DND-41 (cell line): ENCODE measurements at places on chromosomes 6 and 20.

DNA sequence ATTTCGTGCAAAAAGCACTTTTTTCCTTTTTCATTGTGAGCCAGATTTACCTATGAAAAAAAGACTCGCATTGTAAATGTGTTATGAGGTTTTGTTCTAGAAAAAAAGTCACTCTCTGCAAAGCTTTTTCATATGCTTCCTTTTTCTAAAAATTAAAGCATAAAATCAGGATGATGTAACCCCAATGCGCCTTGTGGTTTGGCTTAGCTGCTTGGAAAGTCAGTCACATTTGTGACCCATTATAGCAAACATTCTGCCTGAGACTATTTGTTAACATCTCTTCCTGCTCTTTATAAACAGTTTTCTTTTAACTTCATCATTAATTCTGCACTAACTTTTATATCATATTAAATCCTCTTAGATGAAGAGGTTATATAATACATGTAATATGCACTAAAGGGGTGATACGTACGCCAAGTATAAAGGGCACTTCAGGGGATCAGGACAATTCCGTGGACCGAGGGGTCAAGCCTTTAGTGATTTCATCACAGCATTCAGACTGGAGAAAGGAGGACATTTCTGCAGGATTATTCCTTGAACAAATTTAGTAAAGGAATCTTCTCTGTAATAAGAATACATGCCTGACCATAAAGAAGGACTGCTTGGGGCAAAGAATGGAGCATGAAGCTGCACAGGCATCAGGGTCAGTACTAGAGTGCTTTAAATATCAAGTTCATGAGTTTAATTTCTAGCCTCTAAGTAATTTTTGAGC is 48.1 kb upstream of the SMLR1 start:
- H3K36me3 ChIP-seq: no peaks in the 10 kb centered on the region
- DNase-seq: peak; percentile 39
- H3K27ac ChIP-seq: 0 out of 2 replicates have a peak overlapping the region, but pooled peaks have one; percentile 7
- H3K4me1 ChIP-seq: peaks cover 36% of the 10 kb centered on the region
- no peaks in the 10 kb centered on the region for H3K27me3 ChIP-seq

GRCh38 chr6:81088145-81088544 is 664.3 kb downstream of the TENT5A start:
- no peak overlapping the region for H3K27ac ChIP-seq
- no peak overlapping the region for H3K4me3 ChIP-seq
- no peaks in the 10 kb centered on the region for H3K36me3 ChIP-seq
- DNase-seq: no peak
- no peaks in the 10 kb centered on the region for H3K4me1 ChIP-seq

- H3K4me1 ChIP-seq: no peaks in the 10 kb centered on the region
- no peak for DNase-seq
- no peak overlapping the region for H3K27ac ChIP-seq
- no peak overlapping the region for H3K4me3 ChIP-seq
- H3K36me3 ChIP-seq: no peaks in the 10 kb centered on the region
- no peaks in the 10 kb centered on the region for H3K27me3 ChIP-seq
Observed at GRCh38 chr6:79170959-79171358, 63.5 kb downstream of the HMGN3 start.

DNA sequence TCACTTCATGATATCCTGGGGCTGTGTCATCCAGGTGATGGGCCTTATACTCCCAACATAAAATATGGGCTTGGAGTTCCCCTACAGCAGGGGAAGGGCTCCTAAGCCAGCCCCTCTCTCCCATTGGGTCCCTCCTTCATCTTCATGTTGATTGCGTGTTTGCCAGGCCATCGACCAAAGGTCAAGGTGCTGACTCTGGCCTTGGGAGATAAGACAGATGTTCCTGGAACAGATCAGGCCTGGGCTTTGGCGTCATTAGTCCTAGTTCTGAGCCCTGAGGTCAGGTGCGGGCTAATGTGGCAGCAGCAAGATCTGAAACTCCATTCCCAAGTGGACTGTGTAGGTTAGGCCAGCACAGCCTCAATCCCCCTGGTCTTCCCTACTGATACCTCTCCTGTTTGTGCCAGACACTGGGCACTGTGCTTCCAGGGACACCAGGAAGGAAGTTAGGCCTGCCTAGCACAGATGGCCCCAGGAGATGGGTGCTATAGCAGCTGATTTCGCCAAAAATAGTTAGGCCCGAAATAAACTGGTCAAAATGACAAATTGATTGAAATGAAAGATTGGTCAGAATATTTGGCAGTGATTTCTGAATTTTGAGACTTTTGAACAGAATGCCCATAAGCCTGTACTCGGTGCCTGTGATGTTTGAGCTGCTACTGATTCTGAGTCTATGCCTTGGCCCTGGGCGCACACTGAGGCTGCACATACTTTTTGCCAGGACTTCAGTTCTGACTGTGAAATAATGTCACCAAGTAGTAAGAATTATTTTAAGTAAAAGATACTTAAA is 28.8 kb downstream of the EPB41L1 start:
- DNase-seq: no peak
- H3K4me1 ChIP-seq: no peaks in the 10 kb centered on the region
- H3K27me3 ChIP-seq: peaks cover 8% of the 10 kb centered on the region
- H3K4me3 ChIP-seq: no peak overlapping the region
- no peaks in the 10 kb centered on the region for H3K36me3 ChIP-seq
- H3K27ac ChIP-seq: no peak overlapping the region

DNA sequence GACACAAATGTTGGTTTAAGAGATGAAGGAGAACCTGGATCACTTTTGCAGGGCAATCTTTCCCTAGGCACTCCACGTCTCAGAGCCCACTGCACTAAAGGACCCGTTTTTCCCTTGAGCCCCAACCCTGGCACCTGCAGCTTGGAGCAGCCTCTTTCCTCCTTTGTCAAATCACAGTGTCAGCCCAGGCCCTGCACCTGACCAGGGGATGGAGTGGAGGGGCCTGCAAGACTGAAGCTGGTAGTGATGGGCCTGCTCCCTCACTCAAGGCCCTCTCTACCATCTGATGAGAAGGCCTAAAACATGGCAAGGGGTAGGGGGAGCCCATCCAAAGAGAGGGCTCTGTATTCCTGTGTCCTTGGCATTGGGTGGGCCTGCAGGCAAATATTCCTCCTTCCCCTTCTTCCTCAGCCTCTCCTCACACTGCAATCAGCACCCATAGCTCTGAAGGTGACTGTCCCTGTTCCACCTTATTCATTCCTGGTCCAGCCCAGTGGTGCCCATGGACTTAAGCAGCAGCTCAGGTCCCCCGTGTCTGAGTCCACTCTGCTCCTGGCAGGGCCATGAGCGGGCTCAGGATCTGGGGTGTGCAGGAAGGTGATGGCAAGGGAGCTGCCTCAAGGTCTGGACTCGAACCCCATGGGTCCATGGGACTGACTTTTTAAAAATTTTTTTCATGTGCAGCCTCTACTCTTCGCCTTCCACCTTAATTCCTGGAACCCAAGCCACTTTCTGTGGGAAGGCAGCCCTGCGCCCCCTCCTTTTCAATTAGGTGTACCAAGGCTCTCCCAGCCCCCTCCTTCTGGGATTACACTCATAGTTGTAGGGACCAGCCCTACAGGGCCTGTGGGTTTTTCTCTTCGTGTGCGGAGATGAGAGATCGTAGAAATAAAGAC is 6.7 kb downstream of the RAET1G start:
- DNase-seq: no peak
- H3K4me3 ChIP-seq: no peak overlapping the region
- H3K27me3 ChIP-seq: peaks cover 30% of the 10 kb centered on the region
- H3K36me3 ChIP-seq: no peaks in the 10 kb centered on the region
- H3K4me1 ChIP-seq: no peaks in the 10 kb centered on the region

DNA sequence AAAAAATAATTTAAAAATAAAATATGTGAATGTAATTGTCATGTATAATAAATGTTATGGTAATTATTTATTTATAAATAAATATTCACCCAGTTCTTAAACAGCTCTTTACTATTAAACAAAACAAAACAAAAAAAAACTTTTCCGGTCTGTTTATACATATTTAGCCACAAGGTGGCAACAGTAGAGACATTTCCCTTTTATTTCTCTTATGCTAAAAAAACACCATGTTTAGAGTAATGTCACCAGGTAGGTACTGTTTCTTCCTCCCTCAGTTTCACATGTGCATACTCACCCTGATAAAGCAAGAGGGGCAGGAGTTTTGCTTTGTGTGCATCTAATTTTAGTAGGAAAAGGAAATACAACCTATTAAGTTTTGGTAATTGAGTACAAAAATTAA is 610.4 kb upstream of the IMPG1 start:
- no peaks in the 10 kb centered on the region for H3K36me3 ChIP-seq
- H3K27me3 ChIP-seq: no peaks in the 10 kb centered on the region
- no peak overlapping the region for H3K4me3 ChIP-seq

DNA sequence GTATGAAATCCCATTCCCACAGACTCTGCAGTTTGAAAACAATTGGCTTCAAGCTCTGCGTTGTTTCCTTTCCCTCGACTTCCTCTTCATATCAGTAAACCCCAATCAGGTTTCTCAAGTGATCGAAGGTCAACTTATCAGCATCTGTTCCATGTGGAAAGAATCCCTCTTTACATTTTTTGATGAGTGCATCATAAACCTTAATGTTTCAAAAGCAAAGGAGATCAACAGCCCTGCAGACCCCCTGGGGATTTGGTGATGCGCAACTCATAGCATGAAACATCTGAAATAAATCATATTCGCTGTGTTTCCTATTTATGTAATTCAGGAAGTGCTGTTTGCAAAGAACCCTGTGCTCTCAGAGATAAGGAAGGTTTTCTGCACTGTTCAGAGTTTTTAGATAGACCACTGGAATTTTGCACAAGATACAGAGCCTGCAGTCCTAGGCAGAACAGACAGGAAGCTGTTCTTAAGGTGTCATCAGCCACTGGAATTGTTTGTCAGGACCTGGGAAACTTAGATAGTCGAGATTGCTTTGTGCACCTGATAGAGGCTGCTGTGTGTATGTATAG is 216.0 kb downstream of the HIVEP2 start:
- DNase-seq: no peak
- H3K4me1 ChIP-seq: no peaks in the 10 kb centered on the region
- no peak overlapping the region for H3K4me3 ChIP-seq
- no peaks in the 10 kb centered on the region for H3K36me3 ChIP-seq
- H3K27ac ChIP-seq: no peak overlapping the region

DNA sequence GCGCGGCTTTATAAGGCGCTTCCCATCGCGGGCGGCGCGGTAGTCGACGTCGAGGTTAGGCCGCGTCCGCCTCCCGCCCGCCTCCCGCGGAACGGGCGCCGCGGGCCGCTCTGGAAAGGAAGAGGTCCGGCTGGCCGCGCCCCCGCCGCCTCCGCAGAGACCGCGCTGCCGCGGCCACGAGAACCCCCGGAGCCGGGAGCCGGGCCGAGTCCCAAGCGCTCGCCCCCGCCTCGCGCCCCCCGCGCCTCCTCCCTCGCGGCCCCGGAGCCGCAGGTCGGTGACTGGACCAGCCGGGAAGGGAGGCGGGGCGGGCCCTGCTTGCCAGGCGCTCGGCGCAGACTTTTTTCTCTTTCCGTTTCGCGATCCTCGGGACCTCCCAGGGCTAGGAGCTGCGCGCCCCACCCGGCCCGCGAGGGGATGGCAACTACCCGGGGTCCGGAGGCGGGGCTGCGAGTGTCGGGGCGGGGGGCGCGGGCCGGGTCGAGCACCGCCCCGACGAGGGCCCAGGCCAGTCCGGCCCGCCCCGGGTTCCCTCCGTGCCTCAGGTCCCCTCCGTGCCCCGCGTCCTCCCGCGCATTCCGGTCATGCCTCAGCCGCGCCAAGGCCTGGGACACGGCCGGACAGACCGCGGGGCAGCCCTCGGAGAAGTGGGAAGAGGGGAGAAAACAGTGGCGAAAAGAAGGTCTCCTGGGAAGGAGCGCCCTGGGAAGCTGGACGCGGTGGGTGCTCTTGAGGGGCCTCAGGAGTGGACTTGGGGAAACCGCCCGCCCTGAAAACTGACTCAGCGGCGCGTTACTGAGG is 417 bp upstream of the PXDC1 start:
- no peak for DNase-seq
- H3K4me3 ChIP-seq: no peak overlapping the region
- no peak overlapping the region for H3K27ac ChIP-seq
- H3K4me1 ChIP-seq: no peaks in the 10 kb centered on the region

DNA sequence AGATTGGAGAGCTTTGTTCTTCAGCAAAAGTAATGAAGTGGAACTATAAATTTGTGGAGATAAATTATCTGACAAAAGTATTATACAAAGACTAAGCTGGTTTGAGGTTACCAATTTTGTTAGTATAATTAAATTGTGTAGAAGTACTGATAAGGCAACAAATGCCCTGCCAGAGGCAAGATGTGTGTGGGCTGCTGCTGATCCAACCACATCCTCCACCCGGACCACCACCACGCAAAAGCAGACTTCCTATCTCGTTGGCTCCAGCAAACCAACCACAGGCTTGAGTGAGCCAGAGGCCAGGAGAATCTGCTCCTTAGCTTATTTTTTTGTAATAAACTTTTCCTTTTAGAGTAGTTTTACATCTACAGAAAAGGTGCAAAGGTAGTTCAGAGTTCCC is 1.1 kb upstream of the MYLK4 start:
- peaks cover 11% of the 10 kb centered on the region for H3K4me1 ChIP-seq
- peaks cover 4% of the 10 kb centered on the region for H3K27me3 ChIP-seq
- no peak overlapping the region for H3K27ac ChIP-seq

- peaks cover 13% of the 10 kb centered on the region for H3K27me3 ChIP-seq
- no peak overlapping the region for H3K27ac ChIP-seq
- DNase-seq: no peak
- H3K4me3 ChIP-seq: no peak overlapping the region
- H3K36me3 ChIP-seq: no peaks in the 10 kb centered on the region
Observed at GRCh38 chr20:58154113-58154512, 74.3 kb downstream of the ANKRD60 start.

DNA sequence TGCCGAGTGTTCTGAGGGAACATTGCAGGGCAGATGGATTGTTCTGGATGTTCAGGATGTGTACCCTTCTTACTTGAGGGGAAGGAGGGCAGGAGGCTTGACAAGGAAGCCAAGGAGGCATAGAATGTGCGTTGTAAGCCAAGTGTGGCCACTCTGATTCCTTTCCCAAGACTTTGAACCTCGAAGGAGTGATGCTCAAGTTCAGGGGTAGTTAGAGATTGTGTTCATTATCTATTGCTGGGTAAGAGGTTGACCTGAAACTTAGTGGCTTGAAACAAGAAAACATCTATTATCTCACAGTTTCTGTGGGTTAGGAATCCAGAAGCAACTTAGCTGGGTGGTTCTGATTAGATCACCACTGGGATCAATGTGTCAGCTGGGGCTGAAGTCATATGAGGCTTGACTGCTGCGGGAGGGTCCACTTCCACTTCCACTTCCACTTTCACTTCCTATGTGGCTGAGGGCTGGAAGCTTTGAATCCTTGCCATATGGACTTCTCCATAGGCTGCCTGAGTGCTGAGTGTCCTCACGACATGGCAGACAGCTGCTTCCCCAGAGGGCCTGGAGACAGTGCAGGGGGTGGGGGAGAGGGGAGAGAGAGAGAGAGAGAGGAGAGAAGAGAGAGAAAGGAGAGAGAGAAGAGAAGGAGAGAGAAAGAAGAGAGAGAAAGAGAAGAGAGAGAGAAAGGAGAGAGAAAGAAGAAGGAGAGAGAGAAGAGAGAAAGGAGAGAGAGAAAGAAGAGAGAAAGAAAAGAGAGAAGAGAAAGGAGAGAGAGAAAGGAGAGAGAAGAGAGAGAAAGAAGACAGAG is 6.9 kb upstream of the CD40 start:
- H3K27ac ChIP-seq: no peak overlapping the region
- DNase-seq: no peak
- peaks cover 22% of the 10 kb centered on the region for H3K27me3 ChIP-seq
- H3K4me3 ChIP-seq: no peak overlapping the region
- H3K36me3 ChIP-seq: no peaks in the 10 kb centered on the region
- H3K4me1 ChIP-seq: no peaks in the 10 kb centered on the region

- peak overlapping the region; percentile 74 for H3K27ac ChIP-seq
- no peaks in the 10 kb centered on the region for H3K27me3 ChIP-seq
- peak; percentile 64 for DNase-seq
Observed at GRCh38 chr6:134376785-134377184, 58.9 kb upstream of the SGK1 start.
